ENCODE measurements at places on chromosomes 2 and 18.

DNA sequence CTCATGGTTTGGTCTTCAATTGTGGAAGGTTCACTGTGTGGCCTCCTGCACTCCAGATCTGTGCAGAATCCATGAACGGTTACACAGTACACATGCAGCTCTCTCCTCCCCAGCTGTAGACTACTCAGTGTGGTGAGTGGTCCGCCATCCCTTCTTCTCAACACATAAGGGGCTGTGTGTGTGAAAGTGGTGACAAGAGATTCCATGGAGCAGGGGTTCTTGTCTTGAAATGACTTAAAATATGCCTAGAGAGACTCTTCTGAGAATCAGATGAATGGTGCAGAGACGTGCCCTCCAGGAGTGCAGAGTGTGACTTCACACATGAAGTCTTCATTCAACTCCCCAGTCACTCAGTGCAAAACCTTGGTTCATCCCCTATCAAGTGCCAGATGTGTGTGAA lies 151.0 kb upstream of the COPS8 start:
- DNase-seq: no peak

DNA sequence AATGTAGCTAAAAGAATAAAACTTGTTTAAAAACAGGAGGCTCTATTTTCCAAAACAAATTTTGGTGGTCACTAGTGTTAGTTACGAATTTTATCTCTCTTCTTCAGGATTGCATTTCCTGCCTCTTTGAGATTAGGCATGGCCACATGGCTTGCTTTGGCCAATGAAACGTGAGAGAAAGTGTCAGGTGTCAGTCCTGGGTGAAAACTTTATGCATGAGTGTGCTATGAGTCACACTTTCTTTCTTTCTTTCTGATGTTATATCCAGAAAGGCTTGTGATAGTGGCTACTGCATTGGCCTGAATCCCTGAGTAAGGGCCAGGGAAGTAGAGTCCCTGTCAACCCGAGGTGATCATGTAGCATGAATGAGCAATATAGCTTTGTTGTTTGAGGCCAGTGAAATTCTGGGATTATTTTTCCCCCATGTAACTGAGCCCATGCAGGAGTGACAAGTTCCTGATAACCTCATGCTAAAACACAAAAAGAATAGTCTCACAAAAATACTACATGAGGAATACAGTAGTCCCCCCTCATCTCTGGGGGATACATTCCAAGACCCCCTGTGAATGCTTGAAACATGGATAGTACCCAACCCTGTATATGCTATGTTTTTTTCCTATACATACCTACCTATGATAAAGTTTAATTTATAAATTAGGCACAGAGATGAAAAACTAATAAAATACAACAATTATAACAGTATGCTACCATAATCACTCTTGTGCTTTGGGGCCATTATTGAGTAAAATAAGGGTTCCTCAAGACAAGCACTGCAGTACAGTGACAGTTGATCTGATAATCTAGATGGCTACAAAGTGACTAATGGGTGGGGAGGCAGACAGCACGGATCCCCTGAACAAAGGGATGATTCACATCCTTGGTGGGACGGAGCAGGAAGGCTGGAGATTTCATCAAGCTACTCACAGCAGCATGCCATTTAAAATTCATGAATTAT lies 109.5 kb downstream of the CDC42EP3 start:
- DNase-seq: peak; percentile 32

DNA sequence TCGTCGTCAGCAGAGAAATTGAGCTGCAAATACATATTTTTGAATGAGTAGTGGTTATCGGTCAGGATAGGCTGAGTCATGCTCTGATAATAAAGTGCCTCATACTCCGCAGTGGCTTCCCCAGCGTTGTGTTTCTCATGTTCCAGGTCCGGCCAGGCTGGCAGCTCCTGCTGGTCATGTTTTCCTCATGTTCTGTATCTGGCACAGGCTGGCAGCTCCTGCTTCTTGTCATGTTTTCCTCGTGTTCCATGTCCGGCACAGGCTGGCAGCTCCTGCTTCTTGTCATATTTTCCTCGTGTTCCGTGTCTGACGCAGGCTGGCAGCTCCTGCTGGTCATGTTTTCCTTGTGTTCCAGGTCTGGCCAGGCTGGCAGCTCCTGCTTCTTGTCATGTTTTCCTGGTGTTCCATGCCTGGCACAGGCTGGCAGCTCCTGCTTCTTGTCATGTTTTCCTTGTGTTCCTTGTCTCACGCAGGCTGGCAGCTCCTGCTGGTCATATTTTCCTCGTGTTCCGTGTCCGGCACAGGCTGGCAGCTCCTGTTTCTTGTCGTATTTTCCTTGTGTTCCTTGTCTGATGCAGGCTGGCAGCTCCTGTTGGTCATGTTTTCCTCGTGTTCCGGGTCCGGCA lies 148.9 kb downstream of the ATP9B start:
- DNase-seq: no peak

GRCh38 chr2:121136323-121136722 lies 148.7 kb downstream of the TFCP2L1 start:
- no peak for DNase-seq

GRCh38 chr2:149483004-149483605 lies 104.5 kb downstream of the MMADHC start:
- no peak for DNase-seq

DNA sequence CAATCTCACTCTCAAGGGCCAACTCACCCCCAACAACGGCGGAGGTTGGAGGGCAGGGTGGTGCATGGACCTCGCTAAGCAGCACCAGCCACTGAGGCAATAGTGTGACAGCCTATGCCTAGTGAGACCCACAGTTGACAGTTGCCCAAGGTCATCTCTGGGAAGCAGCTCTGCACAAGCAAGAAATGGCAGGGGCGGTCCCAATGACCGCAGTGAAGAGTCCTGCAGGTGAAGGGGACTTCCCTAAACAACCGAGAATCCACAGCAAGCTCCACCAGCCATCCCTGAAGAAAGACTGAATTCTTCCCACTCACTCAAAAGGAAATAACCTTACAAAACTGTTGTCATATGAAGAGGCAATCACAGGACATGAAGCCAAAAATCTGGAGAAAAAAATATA lies 313.4 kb upstream of the ID2 start:
- no peak for DNase-seq

DNA sequence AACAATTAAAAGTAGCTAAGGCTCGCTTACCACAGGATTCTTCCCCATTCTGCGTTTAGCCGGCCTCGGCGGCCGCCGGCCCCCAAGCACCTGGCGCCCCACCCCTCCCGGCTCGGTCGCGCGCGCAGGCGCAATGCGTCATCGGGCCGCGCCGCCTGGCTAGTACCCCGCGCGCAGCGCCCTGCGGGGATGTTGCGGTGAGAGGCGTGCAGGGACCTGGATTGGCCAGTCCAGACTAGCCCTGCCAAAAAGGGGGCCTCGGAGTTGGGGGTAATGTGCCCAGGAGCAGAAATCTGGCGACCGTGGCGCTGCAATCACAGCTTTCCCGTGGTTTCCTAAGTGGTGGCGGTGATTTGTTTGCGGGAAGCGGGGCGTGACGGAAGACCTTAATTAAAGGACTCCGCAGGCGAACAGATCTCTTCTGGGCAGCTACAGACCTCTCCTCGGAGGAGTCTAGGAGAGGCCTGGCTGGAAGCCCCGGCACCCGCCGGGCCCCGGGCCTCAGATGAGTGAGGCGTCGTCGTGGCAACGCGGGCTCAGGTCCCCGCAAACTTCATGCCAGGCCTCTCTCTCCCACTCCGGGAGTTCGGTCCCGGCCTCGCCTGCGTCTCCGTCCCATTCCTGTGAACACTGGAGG lies 606 bp downstream of the TMEM237 start:
- peak; percentile 84 for DNase-seq

- no peak for DNase-seq
These were observed 273.3 kb downstream of the NDUFA10 start for GRCh38 chr2:239751679-239752355.

DNA sequence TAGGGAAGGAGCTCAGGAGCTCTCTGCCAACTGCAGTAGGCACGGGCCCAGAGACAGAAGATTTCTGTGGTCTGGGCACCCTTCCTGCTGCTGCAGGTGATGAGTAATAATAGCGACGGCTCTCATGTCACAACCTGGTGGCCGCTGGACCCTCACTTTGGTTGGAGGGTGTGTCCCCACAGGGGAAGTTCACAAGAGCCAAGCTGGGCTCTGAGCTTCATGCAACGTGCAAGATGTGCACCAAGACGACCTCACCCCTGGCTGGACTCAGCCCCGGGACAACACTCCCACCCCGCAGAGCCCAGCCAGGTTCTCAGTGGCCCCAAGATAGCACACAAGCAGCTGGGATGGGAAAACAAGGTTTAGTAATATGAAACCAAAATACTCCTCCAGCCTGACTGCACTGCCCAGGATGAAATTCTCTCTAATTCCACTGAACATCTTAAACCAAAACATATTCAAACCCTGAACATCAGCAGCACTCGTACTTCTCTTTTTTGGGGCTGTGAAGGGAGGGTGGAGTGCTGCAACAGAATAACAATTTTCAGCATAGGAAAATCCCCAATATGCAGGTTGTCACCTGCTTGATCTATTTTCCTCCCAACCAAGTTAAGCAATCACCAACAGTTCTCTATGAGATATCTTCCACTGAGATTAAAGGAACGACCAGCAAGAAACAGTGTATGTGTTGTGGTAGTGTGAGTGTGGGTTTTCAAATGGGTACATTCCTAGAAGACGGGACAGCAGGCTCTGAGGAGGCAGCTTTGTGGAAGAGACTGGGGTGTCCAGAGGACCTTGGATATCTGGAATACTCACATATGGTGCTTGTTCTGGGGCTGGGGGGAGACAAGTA lies 26.5 kb downstream of the BCL2 start:
- DNase-seq: no peak

GRCh38 chr2:76556018-76556417 lies 845.3 kb upstream of the GCFC2 start:
- peak; percentile 30 for DNase-seq

GRCh38 chr2:230795856-230796255 lies 68.9 kb upstream of the ITM2C start:
- DNase-seq: no peak

All from NCI-H69 (cell line).